Activated effector memory CD4-positive, alpha-beta T cell treated with anti-CD3 and anti-CD28 coated beads, Interleukin-2, amount 50 U/mL, for 16 hours (primary cell): ENCODE measurements at places on chromosomes 12 and 14.
A peak's percentile ranks its signal among the peaks of the same experiment; 100 is the strongest.

DNA sequence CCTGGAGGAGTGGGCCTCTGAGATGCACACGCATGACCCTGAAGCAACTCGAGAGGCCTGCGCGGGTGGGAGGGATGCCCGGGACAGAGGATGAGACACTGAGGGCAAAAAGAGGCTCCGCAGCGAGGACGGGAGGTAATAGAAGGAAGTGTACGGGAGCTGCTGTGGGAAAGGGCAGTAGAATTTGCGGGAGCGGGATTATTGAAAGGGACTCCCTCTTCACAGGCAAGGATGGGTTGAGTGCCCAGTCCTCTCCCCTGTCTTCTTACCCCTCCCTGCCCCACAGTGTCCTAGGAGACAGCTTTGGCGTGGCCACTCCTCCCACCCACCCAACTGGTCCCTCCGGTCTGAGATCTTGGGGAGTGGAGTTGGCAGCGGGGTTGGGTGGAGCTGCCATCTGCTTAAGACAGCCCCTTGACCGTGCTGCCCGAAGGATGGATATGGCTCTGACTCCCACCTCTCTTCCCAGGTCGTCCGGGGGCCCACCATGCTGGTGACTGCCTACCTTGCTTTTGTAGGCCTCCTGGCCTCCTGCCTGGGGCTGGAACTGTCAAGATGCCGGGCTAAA is 15.7 kb upstream of the ESPL1 start:
- DNase-seq: no peak

GRCh38 chr14:89673512-89674225 is 256.6 kb upstream of the FOXN3 start:
- no peak for DNase-seq

DNA sequence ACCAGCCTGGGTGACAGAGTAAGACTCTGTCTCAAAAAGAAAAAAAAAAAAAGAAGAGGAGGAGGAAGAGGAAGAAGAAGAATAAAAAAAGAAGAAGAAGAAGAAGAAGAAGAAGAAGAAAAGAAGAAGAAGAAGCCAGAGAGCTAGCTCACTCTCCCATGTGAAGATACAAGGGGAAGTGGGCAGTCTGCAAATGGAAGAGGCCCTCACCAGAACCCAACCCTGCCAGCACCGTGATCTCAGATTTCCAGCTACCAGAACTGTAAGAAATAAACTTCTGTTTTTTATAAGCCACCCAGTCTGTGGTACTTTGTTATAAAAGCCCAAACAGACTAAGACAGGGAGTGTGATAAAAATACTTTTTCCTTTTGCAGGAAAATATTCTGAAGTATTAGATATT is 130.7 kb downstream of the ETNK1 start:
- no peak for DNase-seq

DNA sequence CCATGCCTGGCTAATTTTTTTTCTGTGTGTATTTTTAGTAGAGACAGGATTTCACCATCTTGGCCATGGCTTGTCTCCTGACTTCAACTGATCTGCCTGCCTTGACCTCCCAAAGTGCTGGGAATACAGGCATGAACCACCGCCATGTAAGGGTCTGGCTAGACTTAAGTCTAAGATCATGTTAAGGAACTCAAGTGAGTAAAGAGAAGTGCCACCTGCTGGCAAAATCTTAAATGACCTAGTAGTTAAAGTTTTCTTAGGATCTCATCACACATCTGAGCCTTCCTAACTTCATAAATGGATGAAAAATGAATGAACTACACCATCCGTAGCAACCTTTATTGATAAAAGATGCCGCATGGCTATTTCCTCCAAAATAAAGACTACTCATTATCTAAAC is 1.7 kb upstream of the C12orf56 start:
- DNase-seq: no peak

DNA sequence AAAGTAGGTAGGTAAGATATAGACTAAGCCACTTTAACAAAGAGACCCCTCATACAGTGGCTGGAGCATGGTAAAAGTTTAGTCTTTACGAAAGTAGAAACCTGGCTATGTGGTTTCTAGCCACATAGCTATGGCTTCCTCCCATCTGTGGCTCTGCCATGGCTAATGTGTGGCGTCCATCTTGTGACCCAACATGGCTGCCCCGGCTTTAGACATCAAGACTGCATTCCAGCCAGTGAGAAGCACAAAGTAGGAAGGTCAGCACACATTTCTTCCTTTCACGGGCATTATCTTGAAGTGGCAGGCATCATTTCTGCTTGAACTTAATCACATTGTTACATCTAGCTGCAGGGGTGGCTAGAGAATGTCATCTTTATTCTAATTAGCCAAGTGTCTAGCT is 148.3 kb downstream of the TBX5 start:
- DNase-seq: no peak

GRCh38 chr12:8606890-8607289 is 5.8 kb downstream of the AICDA start:
- no peak for DNase-seq

- no peak for DNase-seq
These were observed 3.0 kb upstream of the METTL17 start for GRCh38 chr14:20986811-20987210.

DNA sequence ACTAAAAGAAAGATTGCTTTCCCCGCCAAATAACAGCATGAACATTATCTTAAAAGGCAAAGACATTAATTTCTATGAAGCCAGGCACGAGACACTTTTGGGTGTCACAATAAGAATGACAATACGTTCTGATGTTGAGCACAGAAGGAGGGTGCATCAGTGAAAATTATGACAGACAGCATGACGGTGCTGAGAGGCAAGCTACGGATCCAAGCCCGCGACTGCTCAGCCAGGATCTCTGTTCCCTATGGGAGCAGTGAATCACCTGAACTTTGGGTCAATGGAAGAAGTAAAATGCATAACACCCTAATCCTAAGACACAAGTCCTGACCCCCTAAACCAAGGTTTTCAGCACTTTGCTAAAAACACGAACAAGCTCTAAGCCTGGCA is 51.7 kb downstream of the SLC25A47 start:
- DNase-seq: no peak

DNA sequence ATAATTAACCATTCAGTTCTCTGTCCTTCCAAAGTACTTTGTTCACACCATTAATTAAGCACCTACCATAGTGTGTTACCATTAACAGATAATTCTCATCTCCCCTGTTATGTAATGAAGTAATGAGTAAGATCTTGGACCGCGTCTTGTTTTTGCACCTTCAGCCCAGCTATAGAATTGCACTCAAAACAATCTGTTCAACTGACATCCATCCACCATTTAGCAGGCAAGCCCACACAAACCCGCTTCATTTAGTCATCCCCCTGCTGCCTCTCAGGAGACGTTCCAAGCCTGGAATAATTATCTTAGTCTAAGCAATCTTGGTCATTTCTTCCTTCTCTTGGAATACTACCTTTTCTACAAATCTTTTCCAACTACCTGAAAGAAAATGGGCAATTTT is 74.4 kb downstream of the DUSP16 start:
- no peak for DNase-seq

- DNase-seq: no peak
These were observed 638.3 kb upstream of the TBX3 start for GRCh38 chr12:115322275-115322674.

DNA sequence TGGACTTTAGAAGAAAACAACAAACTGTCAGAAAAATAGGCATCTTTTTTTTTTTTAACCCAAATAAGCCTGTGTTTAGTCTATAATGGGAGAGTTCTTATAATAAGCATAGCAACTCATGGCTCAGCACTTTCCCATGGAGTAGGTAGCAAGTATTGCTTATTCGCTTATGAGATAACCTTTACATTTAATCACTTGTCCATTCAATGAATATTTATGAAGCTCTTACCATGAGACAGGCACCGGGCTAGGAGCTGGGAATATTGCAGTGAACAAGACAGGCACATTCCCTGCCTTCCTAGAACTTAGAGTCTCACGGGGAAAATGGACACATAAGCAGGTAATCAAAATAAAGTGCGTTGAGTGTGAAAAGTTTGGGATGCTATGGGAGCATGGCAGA is 10.0 kb upstream of the DCP1B start:
- no peak for DNase-seq

DNA sequence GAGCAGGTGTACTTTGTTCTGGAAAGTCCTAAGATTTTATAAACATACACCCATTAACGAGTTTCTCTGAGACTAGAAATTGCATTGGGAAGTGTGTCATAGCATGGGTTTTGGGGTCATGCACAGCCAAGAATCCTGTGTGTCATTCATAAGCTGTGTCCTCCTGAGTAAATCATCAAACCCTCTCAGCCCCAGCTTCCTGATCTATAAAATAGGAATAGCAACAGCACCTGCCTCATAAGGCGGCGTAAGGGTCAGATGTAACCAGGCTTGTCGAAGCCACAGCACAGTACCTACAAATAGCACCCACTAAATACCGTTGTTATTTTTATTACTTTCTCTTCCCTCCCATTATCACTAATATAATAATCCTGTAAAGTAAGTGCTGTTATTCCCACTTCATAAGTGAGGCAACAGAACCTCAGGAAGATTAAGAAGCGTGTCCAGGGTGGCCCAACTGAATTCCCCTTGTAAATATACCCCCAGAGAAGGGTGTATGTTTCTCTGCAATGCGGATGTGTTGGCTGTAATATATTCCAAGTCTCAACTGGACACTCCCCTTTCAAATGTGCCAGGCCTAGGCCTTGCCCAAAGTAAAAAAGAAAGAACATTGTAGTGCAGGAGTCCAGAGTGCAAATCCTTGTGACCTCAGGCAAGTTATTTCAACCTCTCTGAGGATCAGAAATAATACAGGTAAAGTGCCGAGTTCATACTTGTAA is 188.3 kb upstream of the BCL2L14 start:
- no peak for DNase-seq

DNA sequence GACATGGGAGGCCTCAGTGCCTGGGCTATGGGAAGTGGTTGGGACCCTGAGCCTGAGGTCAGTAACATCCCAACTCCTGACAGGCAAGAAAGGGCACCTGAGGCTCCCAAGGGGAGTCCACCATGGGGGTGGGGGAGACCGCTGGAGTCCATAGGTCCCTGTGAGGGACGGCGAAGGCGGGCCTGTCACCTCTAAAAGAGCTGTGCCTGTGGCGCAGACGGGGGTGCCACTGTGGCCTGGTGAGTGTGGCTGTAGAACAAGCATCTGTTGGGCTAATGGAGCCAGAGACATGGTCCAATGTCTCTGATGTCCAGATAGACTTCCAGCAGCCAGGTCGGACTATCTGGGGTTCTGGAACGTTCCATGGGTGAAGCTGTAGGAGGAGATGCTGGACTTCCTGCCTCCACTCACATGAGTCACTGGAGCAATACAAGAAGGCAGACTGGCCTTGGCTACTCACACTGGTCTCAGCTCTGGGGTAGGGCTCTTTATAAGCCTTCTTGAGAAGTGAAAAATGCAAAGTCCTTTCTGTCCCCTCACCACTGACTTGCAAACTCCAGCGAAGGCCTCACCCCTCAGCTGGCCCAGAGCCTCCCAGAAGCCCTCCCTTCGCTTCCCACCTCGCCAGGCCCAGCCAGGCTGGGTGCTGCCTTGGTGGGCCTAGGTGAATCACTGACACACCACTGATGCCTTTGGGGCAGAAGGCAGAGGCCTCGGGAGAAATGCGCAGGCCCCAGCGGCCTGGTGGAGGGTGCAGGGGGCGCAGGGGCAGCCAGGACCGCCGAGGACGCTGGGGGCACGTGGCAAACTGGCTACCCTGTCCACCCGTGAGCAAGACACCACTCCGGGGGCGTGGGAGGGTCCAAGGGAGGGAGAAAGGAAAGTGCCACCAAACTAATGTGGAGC is 1.1 kb upstream of the TRAF3 start:
- DNase-seq: no peak

- no peak for DNase-seq
These were observed 252.2 kb upstream of the ATP2B1 start for GRCh38 chr12:89960607-89961394.

GRCh38 chr14:72753044-72753710 is 140.7 kb downstream of the DPF3 start:
- no peak for DNase-seq

- no peak for DNase-seq
These were observed 4.1 kb upstream of the TUBA1C start for GRCh38 chr12:49260571-49261363.

- DNase-seq: no peak
These were observed 12.1 kb downstream of the C14orf93 start for GRCh38 chr14:22997676-22998323.

DNA sequence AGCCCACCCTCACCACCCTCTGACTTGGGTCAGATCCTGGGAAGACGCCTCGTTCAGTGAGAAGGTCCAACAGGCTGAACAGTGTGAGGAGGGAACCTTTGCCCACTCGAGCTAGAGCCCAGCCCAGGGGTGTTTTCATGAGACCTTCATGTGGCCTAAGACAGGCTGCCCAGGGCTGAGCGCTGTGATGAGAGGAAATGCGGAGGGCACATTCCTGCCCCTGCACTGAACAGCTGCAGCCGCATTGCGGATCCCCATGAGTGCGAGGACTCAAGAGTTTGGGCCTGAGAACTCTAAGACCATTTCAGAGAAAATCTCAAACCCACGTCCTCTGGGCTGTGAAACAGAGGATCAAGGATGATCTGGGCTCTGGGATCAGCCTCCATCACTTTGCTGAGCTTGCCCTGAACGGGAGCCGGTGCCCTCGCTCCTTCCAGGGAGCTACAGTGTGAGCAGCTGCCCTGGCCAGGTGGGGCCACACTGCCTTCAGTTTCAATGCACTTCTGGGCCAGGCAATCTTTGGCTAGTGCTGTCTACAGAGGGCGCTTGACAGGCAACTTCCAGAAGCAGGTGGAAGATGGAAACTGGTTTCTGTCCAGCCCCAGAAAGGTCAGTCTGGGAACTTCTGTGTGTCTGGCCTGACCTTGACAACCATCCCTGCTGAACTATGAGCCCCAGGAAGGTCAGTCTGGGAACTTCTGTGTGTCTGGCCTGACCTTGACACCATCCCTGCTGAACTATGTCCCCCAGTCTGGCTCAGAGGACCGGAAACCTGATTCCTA is 43.5 kb upstream of the P2RX7 start:
- no peak for DNase-seq

DNA sequence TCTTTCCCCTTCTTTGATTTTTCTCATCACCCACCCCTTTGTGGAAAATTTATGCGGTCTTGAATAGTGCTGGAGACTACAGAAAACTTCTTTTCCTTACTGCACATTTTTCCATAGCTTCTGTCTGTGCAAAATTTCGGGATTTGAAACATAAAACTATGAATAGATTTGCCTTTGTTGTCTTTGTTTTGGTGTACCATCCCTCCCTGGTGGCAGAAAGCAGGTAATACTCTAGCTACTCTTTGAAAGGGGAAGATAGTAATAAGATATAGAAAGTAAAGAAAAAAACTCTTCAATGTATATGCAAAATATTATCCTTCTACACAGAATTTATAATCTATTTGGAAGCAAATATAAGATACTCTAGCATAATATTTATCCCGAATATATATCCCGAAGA is 79.1 kb upstream of the LMO3 start:
- no peak for DNase-seq

DNA sequence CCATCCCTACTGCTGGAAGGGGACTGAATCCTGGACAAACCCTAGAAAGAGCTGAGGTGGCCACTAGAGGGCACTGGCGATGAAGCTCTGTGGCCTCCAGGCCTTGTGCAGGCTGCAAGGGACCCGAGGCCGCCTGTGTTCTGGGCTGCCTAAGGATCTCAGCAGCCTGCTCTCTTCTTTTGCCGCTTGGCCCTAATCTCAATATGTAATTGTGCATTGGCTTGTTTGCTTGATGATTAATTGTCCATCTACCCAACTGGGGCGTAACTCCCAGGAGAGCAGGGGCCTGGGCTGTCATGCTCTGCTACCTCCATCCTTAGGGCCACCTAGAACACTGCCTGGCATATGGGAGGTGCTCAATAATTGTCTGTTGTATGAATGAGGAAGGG is 73.8 kb downstream of the SYNE3 start:
- peak; percentile 89 for DNase-seq

- DNase-seq: peak; percentile 66
These were observed 92.9 kb downstream of the PPP2R5C start for GRCh38 chr14:101854366-101854765.
